Sigmoid colon (tissue), 7 donors: ENCODE measurements at places on chromosomes 7 and 10.
A peak's percentile ranks its signal among the peaks of the same experiment; 100 is the strongest.

GRCh38 chr10:43584051-43584450, 9.6 kb upstream of the ZNF239 start:
- DNase-seq = no peak
- no peaks in the 10 kb centered on the region for H3K36me3 ChIP-seq
- no peak overlapping the region for H3K27ac ChIP-seq
- no peak overlapping the region for H3K4me3 ChIP-seq
- H3K4me1 ChIP-seq = no peaks in the 10 kb centered on the region

GRCh38 chr7:1123715-1124114, 35.8 kb downstream of the GPER1 start:
- peak overlapping the region; percentile 12 for H3K4me3 ChIP-seq
- H3K36me3 ChIP-seq = no peaks in the 10 kb centered on the region
- peaks cover 25% of the 10 kb centered on the region for H3K4me1 ChIP-seq
- peak; percentile 94 for DNase-seq

DNA sequence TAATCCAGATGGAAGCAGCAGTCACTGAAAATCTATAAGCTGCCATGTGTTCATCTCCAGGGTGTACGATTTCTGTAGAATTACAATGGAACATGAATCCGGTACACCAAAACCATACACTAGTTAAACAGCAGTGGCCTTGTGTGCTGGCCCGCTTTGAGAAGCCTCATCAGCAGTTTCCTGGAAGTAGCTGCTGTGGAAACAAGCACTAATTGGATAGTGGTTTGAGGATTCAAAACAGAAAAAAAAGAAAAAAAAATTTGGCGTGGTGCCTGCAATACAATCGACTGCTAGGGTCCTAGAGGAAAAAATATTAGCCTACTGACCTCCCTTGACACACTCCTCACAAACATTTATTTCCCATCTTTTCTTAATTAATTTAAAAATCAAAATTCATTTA, 545.9 kb downstream of the SORCS1 start:
- H3K27ac ChIP-seq = no peak overlapping the region
- DNase-seq = no peak
- H3K4me1 ChIP-seq = peaks cover 8% of the 10 kb centered on the region
- no peaks in the 10 kb centered on the region for H3K27me3 ChIP-seq

- H3K27me3 ChIP-seq = no peaks in the 10 kb centered on the region
- H3K4me1 ChIP-seq = peaks cover 8% of the 10 kb centered on the region
Observed at GRCh38 chr7:92057375-92057774, 76.9 kb downstream of the CYP51A1 start.

GRCh38 chr10:31011665-31012022, 20.0 kb downstream of the ZNF438 start:
- no peak overlapping the region for H3K4me3 ChIP-seq
- peak overlapping the region; percentile 21 for H3K27ac ChIP-seq
- peaks cover 25% of the 10 kb centered on the region for H3K4me1 ChIP-seq
- H3K36me3 ChIP-seq = no peaks in the 10 kb centered on the region
- H3K27me3 ChIP-seq = no peaks in the 10 kb centered on the region
- no peak for DNase-seq

- no peaks in the 10 kb centered on the region for H3K27me3 ChIP-seq
- DNase-seq = no peak
- H3K4me3 ChIP-seq = no peak overlapping the region
- peaks cover 25% of the 10 kb centered on the region for H3K4me1 ChIP-seq
- no peak overlapping the region for H3K27ac ChIP-seq
Observed at GRCh38 chr10:31896968-31897384, 31.7 kb downstream of the ARHGAP12 start.
